ENCODE measurements at places on chromosomes 2 and 18.

- no peak for DNase-seq
These were observed 35.1 kb upstream of the SLC14A2 start for GRCh38 chr18:45580127-45580526.

- DNase-seq: no peak
These were observed 32.3 kb downstream of the SCTR start for GRCh38 chr2:119491776-119492525.

DNA sequence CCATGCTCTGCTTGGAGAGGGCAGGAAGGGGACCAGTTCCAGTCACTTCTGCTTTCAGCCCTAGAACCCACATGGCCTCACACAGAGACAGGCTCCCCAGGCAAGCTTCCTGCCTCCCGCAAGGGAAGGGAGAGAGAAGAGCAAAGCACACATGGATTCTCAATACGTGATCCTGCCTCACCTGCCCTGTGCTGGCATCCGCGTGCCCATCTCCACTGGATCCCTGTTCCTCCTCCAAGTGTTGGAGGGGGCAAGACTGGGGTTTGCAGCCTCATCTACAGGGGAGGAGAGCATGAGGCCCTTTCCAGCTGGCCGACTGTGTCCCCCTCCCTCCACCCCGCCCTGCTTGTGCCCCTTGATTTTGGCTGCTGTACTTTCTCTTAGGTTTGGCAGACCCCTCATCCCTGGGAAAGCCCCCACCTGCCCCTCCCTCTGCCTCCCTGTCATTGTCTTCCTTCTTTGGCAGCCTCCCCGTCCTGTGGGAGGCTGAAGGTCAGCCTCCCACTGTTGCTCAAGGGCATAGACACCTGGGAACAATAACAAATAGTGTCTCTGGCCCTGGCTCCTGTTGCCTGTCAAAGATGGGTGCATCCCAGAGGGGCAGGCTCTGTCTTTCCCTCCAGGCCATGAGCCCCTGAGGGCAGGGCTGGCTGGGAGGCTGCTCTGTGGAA, 22.7 kb downstream of the KCNF1 start:
- no peak for DNase-seq

- DNase-seq: no peak
These were observed 700.2 kb downstream of the EPHA4 start for GRCh38 chr2:220871909-220872308.

GRCh38 chr2:105903051-105903674, 158.5 kb downstream of the NCK2 start:
- DNase-seq: no peak

- DNase-seq: no peak
These were observed 215.5 kb downstream of the LNPK start for GRCh38 chr2:175786471-175787124.

GRCh38 chr18:55355223-55355622, 232.8 kb downstream of the TCF4 start:
- DNase-seq: no peak

- no peak for DNase-seq
These were observed 106.8 kb downstream of the HRH4 start for GRCh38 chr18:24567199-24567598.

GRCh38 chr2:161004379-161004778, 155.8 kb upstream of the TANK start:
- no peak for DNase-seq

- no peak for DNase-seq
These were observed 31.2 kb downstream of the NGEF start for GRCh38 chr2:232981767-232982360.

DNA sequence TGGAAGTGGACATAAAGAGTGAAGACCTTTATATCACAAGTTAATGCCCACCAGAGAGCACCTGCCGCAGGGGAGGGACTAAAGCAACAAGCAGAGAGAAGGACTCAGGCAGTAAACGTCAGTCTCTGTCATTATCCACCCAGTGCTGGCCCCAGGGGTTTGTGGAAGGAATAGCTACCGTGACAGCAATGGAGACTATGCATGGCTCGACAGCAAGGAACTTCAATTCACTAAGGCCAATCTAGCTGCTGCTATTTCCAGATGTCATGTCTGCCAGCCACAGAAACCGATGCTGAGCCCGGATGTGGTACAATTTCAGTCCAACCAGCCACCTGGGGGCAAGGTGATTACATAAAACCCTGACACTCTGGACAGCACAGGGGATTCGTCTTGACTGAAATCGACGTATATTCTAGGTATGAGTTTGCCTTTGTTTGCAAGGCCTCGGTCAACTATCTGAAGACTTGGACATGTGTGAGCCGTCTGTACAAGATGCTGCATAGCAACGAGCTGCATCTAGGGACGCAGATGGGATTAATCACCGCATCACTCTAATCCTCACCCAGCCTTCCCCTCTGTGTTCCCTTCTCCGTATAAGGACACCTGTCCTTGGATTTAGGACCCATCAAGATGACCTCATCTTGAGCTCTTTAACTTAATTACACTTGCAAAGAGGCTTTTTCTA, 154.1 kb upstream of the SH3BP4 start:
- DNase-seq: no peak

DNA sequence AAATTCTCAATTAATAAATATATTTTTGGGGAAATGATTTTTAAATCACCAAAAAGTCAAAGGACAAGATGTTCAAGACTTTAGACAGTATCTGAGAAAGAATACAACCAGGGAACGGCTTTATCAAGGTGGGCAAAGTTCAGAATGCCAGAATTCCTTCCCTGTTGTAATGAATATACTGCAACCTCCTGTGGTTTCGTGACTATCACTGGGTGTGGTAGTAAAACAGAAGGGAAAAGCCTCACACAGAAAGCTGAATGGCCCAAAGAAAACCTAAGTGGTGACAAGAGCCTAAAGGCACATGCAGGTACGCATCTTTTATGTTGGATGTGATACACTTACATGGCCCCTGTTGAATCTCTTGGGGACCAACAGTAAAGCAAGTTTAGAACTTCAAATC, 37.1 kb downstream of the MBD2 start:
- DNase-seq: no peak

- DNase-seq: no peak
These were observed 42.4 kb downstream of the LRRFIP1 start for GRCh38 chr2:237669628-237670392.

- DNase-seq: no peak
These were observed 64.7 kb upstream of the CWC22 start for GRCh38 chr2:180071797-180072196.

GRCh38 chr2:167471332-167471731, 583.1 kb downstream of the XIRP2 start:
- DNase-seq: no peak

DNA sequence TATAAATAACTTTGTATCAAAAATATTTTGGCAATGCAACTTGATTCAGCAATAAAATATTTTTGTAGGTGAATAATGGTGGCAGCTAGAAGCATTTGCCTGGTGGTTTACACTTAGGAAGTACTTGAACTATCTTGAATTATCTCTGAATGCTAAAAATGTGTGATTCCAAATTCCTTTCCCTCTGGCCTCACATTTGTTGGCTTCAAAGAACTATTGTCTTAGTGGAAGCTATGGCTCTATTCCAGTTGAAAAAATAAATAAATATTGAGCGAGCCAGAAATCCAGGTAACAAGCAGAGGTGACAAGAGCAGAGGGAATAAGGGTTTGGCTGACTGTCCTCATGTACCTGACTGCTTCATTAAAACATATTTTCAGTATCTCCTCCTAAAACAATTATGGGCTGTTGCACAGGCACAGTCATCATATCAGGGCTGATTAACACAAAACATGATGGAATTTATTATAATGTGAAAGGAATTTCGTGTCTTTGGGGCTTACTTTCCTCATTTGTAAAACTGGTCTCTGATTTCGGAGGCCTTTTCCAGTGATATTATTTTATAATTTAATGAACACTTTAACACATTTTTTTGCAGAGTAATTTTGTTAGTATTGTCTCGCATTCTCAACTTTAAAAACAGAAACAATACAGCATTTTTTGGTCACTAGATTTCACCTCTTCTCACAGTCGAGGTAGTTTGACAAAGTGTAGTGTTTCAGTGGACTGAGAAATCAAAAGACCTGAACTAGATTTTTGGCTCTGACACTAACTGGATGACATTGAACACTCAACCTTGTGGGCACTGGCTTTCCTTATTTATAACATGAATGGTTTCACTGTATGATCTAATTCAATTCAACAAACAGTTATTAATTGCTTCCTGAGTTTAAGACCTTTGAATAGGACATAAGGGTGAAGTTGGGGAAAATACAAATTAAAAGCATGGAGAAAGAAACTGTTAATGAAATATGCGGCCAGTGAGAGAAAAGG, 7.8 kb upstream of the CAVIN2 start:
- no peak for DNase-seq

- DNase-seq: peak; percentile 70
These were observed at the start of gene CMPK2 for GRCh38 chr2:6865346-6866274. Gene CMPK2 (minus strand): TSS chr2:6865907. CDS start chr2:6865696, 211 bp downstream.

DNA sequence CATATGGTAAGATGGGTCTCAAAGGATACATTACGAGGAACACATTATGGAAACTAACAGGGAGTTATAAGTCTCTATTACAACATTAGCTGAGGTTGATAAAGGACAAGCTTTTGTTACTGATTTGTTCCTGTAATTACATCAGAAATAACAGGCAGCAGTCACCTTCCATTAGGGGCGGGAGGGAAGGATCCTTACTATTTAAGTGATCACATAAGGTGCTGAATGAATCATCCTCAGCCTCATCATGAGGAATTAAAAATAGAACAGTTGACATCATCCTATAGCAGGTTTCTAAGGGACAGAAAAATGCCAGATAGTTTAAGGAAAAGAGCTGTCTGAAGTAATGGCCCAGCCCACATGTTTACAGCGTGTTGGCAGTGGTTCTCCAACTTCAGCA, 86.9 kb upstream of the MGAT5 start:
- no peak for DNase-seq

DNA sequence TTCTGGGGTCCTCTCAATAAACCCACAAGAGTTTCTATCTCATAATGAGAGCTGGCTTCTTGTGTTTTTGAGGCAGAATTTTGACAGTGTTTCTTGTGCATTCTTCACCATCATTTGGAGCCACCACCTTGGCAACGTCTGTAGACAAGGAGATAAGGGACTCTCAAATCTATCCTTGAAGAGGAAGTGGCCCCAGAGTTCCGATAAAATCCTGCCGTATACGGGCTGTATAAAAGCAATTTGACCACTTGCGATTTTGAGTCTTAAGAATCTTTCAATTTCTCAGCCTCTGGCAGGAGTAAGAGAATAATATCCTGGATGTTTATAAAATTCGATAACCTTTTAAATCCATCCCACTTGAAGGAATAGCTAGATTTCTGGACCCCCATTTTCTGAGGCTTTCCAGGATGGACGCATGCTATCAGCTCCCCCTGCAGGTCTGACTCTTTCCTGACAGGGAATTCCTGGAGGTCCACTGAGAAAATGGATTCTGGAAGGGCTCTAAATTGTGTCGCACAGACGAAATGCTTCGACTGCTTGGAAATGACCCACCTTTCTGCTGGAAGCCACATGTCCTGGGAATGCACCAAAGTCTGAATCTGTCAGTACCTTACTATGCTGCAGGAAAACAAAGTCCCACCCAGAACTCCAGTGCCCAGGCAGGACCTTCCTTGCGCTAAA, 54.1 kb downstream of the E2F6 start:
- DNase-seq: no peak

- no peak for DNase-seq
These were observed 12.2 kb downstream of the DOK1 start for GRCh38 chr2:74566754-74567085.

DNA sequence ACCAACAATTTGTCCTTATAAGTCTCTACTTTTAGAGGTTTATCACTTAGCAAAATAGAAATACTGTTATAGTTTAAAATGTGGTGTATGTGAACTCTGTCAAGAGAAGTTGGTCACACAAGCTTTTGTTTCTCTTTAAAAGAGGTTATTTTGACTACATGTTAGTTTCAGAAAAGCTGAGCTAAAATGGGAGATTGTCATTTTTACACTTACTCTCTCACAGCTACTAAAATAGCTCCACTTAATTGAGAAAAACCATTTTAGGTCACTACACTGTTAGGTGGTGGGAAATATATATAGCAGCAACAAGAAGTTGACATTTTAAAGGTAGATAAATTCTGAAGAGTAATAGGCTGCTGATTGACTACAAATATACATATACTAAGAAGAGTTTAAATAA, 161.5 kb upstream of the KCNJ3 start:
- DNase-seq: no peak

DNA sequence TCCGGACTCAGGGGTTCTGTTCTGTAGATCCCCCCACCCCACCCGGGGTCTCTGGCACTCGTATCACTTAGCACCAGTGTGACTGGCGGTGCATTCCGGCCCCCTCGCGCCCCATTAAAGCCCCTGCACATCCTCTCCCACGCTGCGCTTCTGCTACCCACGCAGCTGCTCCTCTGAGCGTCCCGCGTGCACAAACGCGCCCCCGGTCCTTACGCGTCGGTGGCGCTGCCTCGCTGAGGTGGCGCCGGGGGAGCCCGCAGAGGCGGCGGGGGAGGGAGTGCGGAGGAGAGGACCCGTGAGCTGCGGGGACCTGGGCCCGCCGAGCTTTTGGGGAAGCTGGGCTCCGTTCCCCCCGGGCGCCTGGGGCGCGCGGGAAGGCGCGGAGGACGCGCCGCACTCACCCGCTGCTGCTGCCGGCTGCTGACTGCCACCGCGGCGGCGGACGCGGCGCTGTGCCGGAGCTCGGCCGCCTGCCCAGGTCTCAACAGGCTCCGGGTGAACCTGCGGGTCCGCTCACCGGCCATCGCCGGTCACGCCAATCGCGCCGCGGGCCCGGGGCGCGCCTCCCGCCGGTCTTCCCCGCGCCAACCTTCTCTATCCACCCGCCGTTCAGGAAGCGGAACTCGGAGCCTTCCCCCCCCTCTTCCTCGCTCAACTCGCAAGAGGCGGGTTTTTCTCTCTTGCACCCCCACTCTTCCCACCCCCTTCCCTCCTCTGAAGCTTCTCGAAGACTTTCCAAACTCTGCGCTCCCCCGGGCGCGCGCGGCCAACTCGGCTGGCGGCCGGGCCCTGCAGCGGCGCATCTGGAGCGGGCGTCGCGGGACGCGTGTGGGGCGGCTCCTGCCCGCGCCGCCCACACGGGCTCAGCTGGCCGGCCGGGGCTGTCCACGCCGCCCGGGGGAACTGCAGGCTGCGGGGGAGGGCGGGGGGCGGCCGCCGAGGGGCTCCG, at the start of gene DOCK10:
Gene DOCK10, minus strand, starts transcription at position 618 of the 949 bp plus-strand sequence. Its CDS starts 94 bp downstream, at position 524.
- DNase-seq: peak; percentile 41

DNA sequence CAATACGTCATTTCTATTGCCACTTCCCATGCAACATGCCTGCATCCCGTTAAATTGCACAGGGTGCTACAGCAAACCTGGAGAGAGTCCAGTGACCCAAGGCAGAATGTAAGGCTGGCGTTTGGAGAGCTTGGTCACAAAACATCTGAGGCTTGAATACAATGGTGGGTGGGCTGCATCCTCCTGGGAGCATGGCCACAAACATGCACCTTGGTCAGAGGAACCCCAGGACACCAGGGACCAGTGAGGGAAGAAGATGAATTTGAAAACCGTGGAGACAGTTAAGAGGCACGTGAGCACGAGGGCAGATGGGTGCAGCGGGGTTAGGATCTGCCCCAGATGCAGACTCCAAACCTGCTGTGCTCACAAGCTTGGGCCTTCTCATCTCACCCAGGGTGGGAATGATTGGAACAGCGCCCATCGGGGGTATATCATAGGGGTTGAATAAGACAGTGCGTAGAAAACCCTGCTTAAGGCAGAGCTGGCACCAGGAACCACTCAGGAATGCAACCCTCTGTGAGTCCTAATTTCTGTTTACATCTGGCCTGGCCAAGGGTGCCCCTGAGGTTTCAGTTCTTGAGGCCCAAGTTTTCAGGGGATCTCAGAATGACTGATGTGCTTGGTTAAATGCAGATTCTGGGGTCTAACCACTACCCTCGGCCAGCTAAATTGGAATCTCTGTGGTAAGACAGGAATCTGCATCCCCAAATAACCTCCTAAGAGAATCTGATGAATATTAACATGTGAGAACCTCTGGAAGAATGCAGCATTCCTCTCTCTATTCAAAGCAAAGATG, 97.2 kb downstream of the ARL4C start:
- DNase-seq: no peak

GRCh38 chr2:86624267-86624547, 542 bp upstream of the RNF103 start:
- no peak for DNase-seq

Data from T-cell (primary cell).